ENCODE measurements at places on chromosomes 3 and 15. TPM values are rescaled to one million over a fixed set of nuclear protein-coding genes. Genes with fewer than 3 reads are reported as not detected.

GOLGB1 gene
- 88.0 TPM for total RNA-seq

SLC24A5 gene
- total RNA-seq = not detected

- DNase-seq = no peak
- H3K36me3 ChIP-seq = no peaks in the 10 kb centered on the region
- no peak overlapping the region for H3K4me3 ChIP-seq
- peaks cover 25% of the 10 kb centered on the region for H3K4me1 ChIP-seq
These were observed 101.2 kb downstream of the NFKBIZ start for GRCh38 chr3:101950510-101950909.

GRCh38 chr3:156997351-156997750 lies 162.6 kb downstream of the CCNL1 start:
- DNase-seq = no peak
- peaks cover 2% of the 10 kb centered on the region for H3K4me1 ChIP-seq
- H3K4me3 ChIP-seq = no peak overlapping the region
- H3K36me3 ChIP-seq = no peaks in the 10 kb centered on the region
- no peaks in the 10 kb centered on the region for H3K27me3 ChIP-seq
- H3K27ac ChIP-seq = no peak overlapping the region

DNA sequence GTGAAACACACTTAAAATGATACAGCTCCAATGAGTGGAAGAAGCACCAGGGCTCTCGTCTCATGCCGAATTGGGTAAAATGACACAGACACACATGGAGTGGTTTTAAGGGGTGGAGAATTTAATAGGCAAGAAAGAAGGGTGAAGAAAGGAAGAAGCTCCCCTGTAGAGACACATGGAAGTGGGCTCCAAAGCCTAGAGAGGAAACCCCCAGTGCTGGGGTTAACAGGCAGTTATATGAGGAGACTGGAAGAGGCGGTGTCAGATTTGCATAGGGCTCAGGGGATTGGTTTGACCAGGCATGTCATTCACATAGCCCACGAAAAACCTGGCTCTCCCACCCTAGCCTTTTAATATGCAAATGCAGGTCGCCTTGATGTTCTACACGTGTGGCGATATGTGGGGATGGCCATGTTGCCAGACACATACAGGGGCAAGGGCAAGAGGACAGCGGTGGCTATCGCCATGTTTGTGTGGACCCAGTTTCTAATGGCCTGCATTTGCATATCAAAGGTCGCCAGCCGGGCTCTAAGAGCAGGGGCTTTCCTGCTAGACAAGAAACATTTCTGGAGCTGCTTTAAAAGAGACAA lies 1.9 kb upstream of the DPH6 start:
- no peaks in the 10 kb centered on the region for H3K27me3 ChIP-seq
- H3K4me3 ChIP-seq = no peak overlapping the region

- H3K36me3 ChIP-seq = no peaks in the 10 kb centered on the region
- no peak overlapping the region for H3K4me3 ChIP-seq
- DNase-seq = no peak
- no peaks in the 10 kb centered on the region for H3K4me1 ChIP-seq
These were observed 227.7 kb downstream of the ROBO2 start for GRCh38 chr3:77267589-77267988.
